ENCODE measurements at places on chromosomes 7 and 10.

- DNase-seq = no peak
Observed at GRCh38 chr7:47617131-47617530, 35.2 kb upstream of the TNS3 start.

- no peak for DNase-seq
Observed at GRCh38 chr7:112744818-112745217, 45.4 kb downstream of the TMEM168 start.

- DNase-seq = no peak
Observed at GRCh38 chr7:40468891-40469864, 334.4 kb downstream of the SUGCT start.

DNA sequence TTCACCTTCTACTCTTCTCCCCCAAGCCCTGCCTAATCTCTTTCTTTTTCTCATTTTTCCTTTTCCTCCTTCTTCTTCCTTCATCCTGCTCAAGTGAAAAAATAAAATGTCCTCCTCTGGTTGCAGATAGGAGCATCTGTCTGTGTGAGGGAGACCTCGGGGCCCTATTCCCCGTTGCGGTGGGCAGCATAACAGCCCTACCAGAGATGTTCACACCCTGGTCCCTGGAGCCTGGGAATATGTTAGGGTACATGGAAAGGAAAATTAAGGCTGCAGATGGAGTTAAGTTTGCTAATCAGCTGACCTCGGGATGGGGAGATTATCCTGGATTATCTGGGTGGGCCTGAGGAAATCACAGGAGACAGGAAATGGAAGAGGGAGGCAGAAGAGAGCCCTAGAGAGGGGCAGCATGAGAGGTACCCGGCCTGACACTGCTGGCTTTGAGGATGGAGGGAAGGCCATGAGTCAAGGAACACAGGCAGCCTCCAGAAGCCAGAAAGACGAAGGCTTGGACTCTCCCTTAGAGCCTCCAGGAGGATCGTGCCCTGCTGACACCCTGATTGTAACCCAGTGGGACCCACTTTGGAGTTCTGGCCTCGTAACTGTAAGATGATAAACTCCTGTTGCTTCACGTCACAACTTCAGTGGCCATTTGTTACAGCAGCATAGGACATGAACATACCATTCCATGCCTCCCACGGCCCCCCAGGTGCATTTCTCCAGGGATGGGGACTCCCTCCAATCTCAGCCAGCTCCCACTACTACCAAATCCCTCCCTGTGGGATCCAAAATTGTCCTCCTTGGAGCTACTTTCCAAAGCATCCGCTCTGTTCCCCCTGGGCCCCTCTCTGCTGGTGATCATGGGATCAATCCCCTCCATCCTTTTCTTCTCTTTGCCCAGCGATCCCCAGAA lies 39.0 kb upstream of the ZMIZ1 start:
- DNase-seq = no peak

GRCh38 chr10:28842321-28842720 lies 165.0 kb downstream of the BAMBI start:
- DNase-seq = no peak

- no peak for DNase-seq
Observed at GRCh38 chr10:73989594-73990150, 8.2 kb upstream of the VCL start.

DNA sequence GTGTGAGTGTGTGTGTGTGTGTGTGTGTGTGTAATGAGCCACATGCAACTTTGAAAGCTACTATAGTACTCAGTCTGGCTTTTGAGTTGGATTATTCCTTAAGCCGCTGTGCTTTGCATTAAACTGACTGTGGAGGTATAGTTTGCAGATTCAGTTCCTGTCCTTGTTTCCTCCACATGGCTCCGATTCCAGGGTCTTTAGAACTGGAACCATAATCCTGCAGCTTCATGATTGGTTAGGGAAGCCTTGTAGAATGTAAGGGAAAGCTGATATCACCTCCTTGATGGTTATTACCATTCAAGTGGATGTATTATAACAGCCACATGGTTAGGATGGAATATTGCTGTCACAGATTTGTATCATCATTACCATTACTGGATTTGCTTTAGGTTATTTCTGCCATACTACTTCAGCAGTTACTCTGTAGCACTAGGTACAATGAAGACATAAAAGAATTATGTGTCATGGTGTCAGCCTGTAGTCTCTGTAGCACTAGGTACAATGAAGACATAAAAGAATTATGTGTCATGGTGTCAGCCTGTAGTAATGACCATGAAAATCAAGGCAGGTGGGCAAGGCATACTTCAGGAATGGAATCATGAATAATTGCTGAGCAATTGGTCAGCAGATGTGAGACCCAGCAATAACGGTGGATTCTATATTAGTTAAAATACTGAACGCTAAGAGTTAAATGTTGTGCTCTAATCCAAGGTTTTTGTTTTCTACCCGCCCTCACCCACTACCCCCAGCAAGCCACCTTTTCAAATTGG lies 275.1 kb upstream of the FZD1 start:
- no peak for DNase-seq

DNA sequence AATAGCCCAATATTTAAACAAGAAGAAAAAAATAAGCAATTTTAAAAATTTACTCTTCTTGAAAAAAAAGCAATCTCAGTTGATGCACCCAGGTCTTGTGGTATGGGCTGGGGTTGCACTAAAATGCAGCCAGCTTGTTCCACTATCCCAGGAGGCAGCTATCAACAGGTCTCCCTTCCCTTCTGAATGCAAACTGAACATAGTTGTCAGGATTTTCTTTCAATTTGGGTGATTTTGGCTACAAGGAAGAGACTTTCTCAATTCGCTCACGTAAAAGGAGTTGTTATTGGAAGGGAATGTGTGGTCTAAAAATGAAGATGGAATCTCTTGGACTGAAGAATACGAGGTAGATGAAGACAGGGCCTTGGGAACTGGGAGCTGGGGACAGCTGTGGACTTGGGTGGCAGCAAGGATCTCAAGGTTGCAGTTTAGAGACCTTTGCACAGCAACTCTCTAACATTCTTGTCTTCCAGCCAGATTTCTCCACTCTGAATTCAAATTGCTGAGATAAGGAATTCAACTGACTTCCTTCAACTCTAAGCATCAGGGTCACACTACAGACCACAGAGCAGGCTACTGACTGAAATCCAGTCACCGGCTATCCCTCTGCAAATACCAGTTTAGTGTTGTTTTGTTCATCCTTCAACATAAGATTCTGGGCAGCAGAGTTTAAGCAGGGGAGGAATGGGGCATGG lies 3.1 kb upstream of the TMEM26 start:
- no peak for DNase-seq

GRCh38 chr7:3187444-3188040 lies 113.5 kb upstream of the SDK1 start:
- no peak for DNase-seq

DNA sequence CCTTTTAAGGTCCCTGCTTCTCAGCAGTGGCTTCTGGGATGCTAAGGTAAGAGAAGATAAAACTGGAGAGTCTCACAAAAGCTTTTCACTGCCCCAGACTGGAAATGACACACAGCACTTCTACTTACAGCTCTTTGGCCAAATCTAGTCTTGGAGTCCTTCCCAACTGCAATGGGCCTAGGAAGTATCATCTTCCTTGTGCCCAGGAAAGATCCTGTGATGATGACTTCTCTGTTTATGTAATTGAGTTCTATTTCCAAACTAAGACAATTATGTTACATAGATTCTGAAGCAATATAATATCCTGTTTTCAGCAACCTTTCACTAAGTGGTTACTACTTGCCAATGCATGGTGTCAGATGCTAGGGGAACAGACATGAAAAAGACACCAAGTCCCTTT lies 234.1 kb downstream of the PTEN start:
- DNase-seq = no peak

- no peak for DNase-seq
Observed at GRCh38 chr7:142496545-142496991, 238.7 kb upstream of the PRSS58 start.

GRCh38 chr7:22717760-22718159 lies 9.2 kb upstream of the IL6 start:
- no peak for DNase-seq

- no peak for DNase-seq
Observed at GRCh38 chr7:100166970-100167911, 1.2 kb downstream of the GAL3ST4 start.

- DNase-seq = no peak
Observed at GRCh38 chr7:99313204-99313573, 12.5 kb upstream of the ARPC1A start.

- no peak for DNase-seq
Observed at GRCh38 chr7:74575083-74575784, 82.3 kb upstream of the GTF2I start.

- no peak for DNase-seq
Observed at GRCh38 chr10:102553771-102554170, 50.0 kb downstream of the SUFU start.

GRCh38 chr10:87532696-87533095 lies 28.0 kb downstream of the MINPP1 start:
- no peak for DNase-seq

- no peak for DNase-seq
Observed at GRCh38 chr10:68543004-68543918, 15.9 kb upstream of the SLC25A16 start.

DNA sequence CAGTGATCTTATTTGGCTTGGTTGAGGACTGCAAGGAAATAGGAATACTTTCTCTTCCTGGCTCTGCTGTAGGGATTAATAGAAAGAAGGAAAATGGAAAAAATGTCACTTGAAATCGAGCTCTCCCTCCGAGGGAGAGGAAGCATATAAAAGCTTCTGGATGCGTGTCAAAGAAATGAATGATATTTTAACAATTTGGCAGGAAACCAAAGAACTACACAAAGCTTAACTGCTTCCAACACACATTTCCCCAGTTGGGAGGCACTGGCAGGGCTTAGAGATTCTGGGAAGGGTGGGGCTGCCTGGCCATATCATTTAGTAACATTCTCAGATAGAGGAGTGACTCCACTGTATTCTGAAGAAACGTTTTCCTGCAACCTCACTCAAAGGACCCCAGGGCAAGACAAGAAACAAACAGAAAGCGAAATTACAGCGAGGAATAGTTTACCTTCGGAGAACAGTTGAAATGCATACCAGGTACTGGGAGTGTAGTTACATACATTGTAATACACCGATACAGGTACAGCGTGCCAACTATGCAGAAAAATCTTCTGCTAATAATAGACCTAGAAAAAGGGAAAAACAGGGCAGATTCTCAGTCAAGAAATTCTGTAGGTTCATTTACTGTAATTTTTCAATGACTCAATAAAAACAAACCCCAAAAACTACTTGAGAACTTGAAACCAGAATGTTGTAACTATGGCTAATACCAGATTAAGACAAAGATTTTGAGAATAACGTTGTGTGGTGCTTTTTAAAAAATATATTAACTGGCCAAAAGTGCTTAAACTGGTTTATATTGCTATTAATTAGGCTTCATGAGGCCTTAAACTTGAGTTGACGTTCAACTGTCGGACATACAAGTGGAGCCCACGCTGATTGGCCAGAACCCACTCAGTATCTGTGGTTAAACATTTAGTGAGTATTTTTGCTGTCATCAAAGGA lies 75.7 kb upstream of the ASAH2 start:
- no peak for DNase-seq

GRCh38 chr7:3103614-3104398 lies 60.1 kb upstream of the CARD11 start:
- DNase-seq = no peak

DNA sequence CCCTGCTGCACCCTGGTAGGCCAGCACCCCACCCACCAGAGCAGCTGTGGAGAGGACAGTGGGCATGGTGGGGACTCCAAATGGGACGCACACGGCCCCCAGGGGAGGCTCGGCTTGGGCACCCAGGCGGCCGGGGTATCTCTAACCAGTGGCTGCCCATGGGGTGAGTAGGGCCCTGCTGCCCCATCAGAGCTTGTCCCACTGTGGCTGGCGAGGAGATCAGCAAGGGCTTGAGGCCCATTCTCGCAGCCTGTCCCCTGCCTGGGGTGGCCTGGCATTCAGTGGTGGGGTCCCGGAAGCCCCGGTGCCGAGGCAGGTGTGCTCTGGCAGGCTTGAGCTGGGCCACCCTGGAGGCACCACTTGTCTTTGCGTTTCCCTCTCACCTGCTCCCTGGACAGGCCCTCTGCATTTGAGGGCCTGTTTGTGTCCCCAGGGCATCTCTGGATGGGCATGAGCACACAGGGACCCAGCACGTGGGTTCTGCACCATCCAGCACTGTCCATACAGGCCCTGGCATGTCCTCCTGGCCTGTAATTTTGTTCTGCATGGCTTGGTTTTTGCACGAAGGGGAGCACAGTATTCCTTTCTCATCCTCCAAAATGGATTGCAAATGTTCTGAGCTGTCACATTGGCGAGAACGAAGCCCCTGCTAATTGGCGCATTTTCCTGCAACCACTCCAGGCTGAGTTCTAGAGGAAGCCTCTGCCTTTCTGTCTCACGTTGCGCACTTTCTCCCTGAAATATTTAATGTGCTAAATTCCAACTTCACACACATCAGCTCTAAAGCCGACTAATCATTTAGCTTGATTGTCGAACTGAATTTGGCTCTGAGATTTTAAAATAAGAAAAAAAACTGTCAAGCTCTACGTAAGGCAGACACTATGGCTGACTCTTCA lies 27.2 kb downstream of the PWWP2B start:
- no peak for DNase-seq

- DNase-seq = no peak
Observed at GRCh38 chr7:143885951-143886350, 16.0 kb downstream of the TCAF1 start.

GRCh38 chr10:31142026-31142425 lies 110.4 kb upstream of the ZNF438 start:
- no peak for DNase-seq

DNA sequence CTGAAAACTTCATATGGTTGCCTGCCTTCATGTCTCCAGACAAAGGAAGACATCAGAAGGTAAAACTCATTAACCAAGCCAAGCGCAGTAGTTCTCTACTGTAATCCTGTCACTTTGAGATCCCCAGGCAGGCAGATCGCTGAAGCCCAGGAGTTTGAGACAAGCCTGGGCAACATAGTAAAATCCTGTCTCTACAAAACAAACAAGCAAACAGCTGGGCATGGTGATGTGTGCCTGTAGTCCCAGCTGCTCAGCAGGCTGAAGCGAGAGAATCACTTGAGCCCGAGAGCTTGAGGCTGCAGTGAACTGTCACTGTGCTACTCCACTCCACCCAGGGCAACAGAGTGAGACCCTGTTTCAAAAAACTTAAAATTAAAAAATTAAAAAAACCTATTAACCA lies 467.4 kb upstream of the SORCS1 start:
- DNase-seq = no peak

DNA sequence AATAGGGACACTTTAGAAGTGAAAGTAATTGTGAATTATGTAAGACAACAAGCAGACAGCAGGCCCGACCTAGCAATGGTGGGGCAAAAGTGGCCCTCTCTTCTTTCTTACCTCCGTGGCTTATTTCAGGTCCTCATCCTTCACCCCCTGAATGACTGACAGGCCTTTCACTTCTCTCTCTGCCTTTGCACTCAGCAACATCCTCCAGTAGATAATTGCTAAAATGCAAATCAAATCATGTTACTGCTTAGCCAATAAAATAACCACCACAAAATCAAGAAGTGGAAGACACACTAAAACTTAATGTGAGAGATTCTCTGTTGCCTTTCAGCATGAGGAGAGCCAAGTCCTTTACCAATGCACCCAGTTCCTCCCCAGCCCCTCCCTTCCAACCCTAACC lies 274.6 kb upstream of the ZNF32 start:
- no peak for DNase-seq

GRCh38 chr7:73567846-73568685 lies 10.3 kb downstream of the TBL2 start:
- DNase-seq = no peak

GRCh38 chr7:67484244-67484751 lies 487.7 kb downstream of the TYW1 start:
- DNase-seq = peak; percentile 21

Measured in stimulated activated naive B cell treated with anti-CD40 and anti-IgM and Interleukin-4, amounts not matched to agents 10 μg/mL and 1 μg/mL and 100 μg/mL, for 72 hours (primary cell).